CD4-positive, alpha-beta T cell (primary cell): ENCODE measurements at places on chromosomes 6 and 20.

- no peak overlapping the region for H3K27ac ChIP-seq
- no peak for DNase-seq
- H3K27me3 ChIP-seq, result no peaks in the 10 kb centered on the region
- H3K36me3 ChIP-seq, result no peaks in the 10 kb centered on the region
- no peak overlapping the region for H3K4me3 ChIP-seq
- no peaks in the 10 kb centered on the region for H3K4me1 ChIP-seq
Observed at GRCh38 chr6:80967609-80968008, 784.9 kb downstream of the TENT5A start.

DNA sequence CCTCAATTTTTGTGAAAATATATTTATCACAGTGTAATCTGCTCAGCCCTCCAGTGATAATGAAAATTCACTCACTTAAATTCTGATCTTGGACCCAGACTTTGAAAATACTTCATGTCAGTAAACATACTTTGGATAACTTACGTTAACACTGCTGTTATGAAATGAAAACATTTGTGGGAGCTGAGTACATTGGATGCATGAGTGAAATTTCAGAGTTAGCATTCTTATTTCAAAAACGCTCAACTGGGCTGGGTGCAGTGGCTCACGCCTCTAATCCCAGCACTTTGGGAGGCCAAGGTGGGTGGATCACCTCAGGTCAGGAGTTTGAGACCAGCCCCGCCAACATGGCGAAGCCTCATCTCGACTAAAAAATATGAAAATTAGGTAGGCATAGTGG, 196.4 kb downstream of the UTRN start:
- H3K27me3 ChIP-seq, result no peaks in the 10 kb centered on the region
- H3K4me1 ChIP-seq, result no peaks in the 10 kb centered on the region
- H3K27ac ChIP-seq, result no peak overlapping the region
- no peak overlapping the region for H3K4me3 ChIP-seq
- no peak for DNase-seq

DNA sequence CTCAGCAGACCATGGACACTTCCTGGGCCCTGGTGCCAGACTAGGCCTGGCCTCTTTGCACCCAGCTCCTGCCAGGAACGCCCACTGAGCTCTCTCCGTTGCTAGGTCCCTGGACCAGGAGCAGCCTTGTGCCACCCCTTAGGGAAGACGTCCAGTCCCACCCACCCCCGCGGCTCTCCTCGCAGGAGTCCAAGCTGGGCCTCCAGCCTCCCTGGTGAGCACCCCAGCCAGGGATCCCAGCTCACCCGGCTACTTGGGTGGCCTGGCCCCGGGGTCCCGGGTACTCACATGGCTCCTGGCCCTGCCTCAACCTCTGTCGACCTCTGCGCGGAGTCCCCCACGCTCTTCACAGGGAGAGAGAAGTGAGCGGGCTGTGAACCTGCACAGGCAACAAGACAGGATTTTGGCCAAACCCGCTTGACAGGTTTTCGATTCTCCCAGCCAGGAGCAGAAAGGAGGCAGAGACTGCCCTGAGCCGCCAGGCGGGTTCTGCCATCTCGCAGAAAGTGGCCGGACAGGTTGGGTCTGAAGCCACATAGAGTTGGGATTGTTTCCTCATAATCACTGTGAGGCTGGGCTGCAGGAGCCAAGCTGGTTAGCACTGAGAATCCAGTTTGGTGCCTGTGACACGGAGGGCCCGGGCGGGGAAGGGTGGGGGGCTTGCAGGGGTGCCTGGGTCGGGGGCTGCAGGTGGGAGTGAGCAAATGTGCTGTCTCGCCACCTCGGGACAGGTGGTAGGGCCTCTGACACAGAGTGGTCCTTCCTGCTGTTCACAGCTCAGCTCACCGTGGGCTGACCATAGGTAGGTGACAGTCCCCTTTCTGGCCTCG, at the start of gene RBBP8NL:
TSS of gene RBBP8NL (minus strand) at position 368 of the 830 bp plus-strand sequence. CDS start 7,892 bp downstream, outside the sequence.
- DNase-seq, result no peak
- peaks cover 7% of the 10 kb centered on the region for H3K27me3 ChIP-seq
- no peak within 1 kb of the TSS for H3K4me3 ChIP-seq
- H3K4me1 ChIP-seq, result no peaks in the 10 kb centered on the region
- no peaks in the 10 kb centered on the region for H3K36me3 ChIP-seq
- no peak within 1 kb of the TSS for H3K27ac ChIP-seq

GRCh38 chr6:19999319-20000191, 162.4 kb downstream of the ID4 start:
- H3K27me3 ChIP-seq, result no peaks in the 10 kb centered on the region
- H3K4me3 ChIP-seq, result no peak overlapping the region
- DNase-seq, result peak; percentile 8
- no peaks in the 10 kb centered on the region for H3K4me1 ChIP-seq
- no peaks in the 10 kb centered on the region for H3K36me3 ChIP-seq
- no peak overlapping the region for H3K27ac ChIP-seq

- H3K4me1 ChIP-seq, result no peaks in the 10 kb centered on the region
- DNase-seq, result no peak
- H3K27ac ChIP-seq, result no peak overlapping the region
- H3K27me3 ChIP-seq, result no peaks in the 10 kb centered on the region
Observed at GRCh38 chr20:32167552-32167951, 40.0 kb downstream of the PLAGL2 start.

GRCh38 chr20:57090590-57091560, 175.6 kb downstream of the BMP7 start:
- H3K4me3 ChIP-seq, result no peak overlapping the region
- H3K27me3 ChIP-seq, result no peaks in the 10 kb centered on the region
- DNase-seq, result no peak
- H3K27ac ChIP-seq, result no peak overlapping the region
- H3K4me1 ChIP-seq, result peaks cover 8% of the 10 kb centered on the region

DNA sequence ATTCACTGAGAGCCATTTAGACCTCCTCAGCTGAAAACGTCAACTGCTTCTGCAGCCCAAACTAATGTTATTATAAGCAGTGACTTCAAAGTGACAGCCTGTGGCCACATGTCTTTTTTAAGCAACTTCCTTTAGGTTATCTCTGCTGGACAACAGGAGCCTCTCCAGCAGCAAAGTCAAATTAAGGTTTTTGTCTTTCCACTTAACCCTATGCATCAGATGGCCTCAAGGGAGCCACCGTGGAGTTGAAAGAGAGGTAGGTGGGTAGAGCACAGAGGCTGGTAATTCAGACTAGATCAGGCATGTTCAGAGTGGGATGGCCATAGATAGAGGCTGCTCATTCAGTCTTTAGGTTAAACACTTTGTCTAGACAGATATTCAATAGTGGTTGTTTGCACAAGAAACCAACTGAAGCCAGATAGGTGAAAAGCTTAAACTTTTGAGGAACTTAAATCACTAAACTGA, 300.6 kb upstream of the ECI2 start:
- no peak overlapping the region for H3K27ac ChIP-seq
- no peak overlapping the region for H3K4me3 ChIP-seq
- no peaks in the 10 kb centered on the region for H3K27me3 ChIP-seq
- H3K36me3 ChIP-seq, result no peaks in the 10 kb centered on the region

DNA sequence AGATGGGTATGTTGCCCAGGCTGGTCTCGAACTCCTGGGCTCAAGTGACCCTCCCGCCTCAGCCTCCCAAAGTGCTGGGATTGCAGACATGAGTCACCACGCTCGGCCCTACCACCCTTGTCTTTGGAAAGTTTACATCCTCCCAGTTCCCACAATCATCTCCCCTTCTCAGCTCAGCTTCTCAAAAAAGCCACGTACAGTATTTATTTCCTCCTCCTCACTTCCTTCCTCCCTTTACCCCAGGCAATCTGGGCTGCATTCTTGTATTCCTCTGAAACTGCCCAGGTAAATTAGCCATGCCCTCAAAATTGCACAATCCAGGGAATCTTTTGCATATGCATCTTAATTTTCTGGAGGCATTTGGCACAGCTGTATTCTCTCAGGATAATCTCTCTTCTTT, 7.4 kb upstream of the SLC23A2 start:
- no peaks in the 10 kb centered on the region for H3K36me3 ChIP-seq
- no peaks in the 10 kb centered on the region for H3K27me3 ChIP-seq
- no peak overlapping the region for H3K4me3 ChIP-seq
- no peak overlapping the region for H3K27ac ChIP-seq
- peaks cover 12% of the 10 kb centered on the region for H3K4me1 ChIP-seq

- no peak overlapping the region for H3K27ac ChIP-seq
- H3K4me3 ChIP-seq, result peak overlapping the region; percentile 35
- H3K36me3 ChIP-seq, result no peaks in the 10 kb centered on the region
Observed at GRCh38 chr6:106125925-106126435, 39.8 kb downstream of the PRDM1 start.

- H3K27ac ChIP-seq, result no peak overlapping the region
- no peak for DNase-seq
- H3K4me3 ChIP-seq, result no peak overlapping the region
- no peaks in the 10 kb centered on the region for H3K36me3 ChIP-seq
- H3K4me1 ChIP-seq, result no peaks in the 10 kb centered on the region
- H3K27me3 ChIP-seq, result no peaks in the 10 kb centered on the region
Observed at GRCh38 chr6:143157131-143157530, 96.4 kb downstream of the AIG1 start.

GRCh38 chr6:155195903-155196302, 67.9 kb upstream of the CLDN20 start:
- no peaks in the 10 kb centered on the region for H3K4me1 ChIP-seq
- no peak overlapping the region for H3K27ac ChIP-seq
- DNase-seq, result no peak
- H3K36me3 ChIP-seq, result no peaks in the 10 kb centered on the region
- H3K4me3 ChIP-seq, result no peak overlapping the region

DNA sequence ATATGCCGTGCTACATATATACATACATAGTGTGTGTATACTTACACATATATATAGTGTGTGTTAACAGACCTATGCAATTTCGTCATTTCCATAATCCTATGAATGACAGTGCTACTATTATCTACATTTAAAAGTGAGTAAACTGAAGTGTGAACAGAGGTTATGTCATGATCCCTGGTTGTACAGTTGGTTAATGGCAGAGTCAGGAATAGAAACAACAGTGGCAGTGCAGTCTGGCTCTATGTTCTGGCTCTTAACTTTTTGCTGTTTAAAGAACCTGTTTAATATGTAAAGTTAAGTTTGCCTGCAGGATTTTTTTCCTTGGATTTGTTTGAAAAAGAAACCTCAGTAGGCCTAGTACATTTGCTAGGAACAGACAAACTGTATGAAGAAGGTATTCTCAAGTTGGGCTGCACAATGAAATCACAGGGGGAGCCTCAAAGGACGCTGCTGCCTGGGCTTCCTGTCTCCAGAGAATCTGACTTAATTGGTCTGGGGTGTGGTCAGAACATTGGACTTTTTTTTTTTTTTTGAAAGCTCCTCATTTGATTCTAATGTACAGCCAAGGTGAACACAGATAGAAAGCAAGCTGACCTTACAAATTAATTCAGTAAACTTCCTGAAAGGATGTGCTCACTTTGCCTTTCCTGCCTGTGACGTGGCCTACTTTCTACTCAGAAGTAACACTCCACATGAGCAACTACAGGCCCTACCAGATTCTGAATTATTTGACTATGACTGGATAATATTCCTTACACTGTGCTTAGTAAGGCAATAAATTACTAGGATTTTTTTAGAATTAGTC, 29.4 kb downstream of the PLCB1 start:
- H3K4me3 ChIP-seq, result no peak overlapping the region
- no peaks in the 10 kb centered on the region for H3K36me3 ChIP-seq
- H3K4me1 ChIP-seq, result peaks cover 1% of the 10 kb centered on the region

DNA sequence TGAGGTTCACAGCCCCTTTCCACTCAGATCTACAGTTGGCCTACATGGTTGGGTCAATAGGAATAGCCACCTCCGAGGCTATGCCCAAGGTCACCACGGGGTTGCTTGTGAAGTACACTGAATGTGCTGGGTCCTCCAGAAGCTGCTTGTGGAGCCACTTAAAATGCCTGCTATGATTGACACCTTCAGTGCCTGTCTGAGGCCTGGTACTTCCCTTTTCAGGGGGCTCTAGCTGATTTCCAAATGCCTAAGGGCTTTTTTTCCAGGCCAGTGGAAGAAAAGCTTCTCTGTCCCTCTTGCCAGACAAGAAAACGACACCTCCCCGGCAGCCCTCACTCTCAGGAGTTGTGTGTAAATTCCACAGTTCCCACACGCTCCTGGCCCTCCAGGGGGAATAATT, 6.3 kb upstream of the NXT1 start:
- peaks cover 6% of the 10 kb centered on the region for H3K4me1 ChIP-seq
- no peaks in the 10 kb centered on the region for H3K36me3 ChIP-seq
- no peak for DNase-seq

- H3K36me3 ChIP-seq, result no peaks in the 10 kb centered on the region
- no peak overlapping the region for H3K27ac ChIP-seq
- no peaks in the 10 kb centered on the region for H3K27me3 ChIP-seq
- no peak overlapping the region for H3K4me3 ChIP-seq
- no peak for DNase-seq
Observed at GRCh38 chr6:12767016-12767415, 50.4 kb downstream of the PHACTR1 start.
